ENCODE measurements at places on chromosomes 12 and 14. TPM values are rescaled to one million over a fixed set of nuclear protein-coding genes. Genes with fewer than 3 reads are reported as not detected.
A peak's percentile ranks its signal among the peaks of the same experiment; 100 is the strongest.

The SYCP3 gene
- total RNA-seq: not detected

The PLXNC1 gene
- 4.0 TPM for total RNA-seq

The COX8C gene
- not detected for total RNA-seq

The CFAP54 gene
- total RNA-seq: 0.51 TPM

GRCh38 chr12:49537752-49538509 lies 899 bp upstream of the KCNH3 start:
- no peak for DNase-seq

GRCh38 chr14:68546839-68547238 lies 246.0 kb downstream of the ZFP36L1 start:
- DNase-seq: peak; percentile 63

DNA sequence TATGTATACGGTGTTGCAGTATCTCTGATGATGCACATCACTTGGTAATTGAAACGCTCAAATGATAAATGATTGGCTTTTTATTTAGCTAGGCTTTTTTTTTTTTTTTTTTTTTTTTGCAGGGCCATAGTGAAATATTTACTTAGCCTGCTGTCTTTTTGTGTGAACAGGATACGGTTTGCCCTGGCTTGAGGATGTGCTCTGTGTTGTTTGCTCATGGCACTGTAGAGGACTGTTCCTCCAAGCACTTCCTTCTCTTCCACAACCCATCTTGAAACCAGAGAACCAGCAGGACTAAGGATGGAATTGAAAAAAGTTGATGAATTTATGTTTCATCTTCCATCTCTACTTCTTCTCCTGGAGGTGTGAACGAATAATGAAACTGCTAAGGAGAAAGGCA lies 15.5 kb upstream of the SSPN start:
- no peak for DNase-seq

- peak; percentile 23 for DNase-seq
Measured at GRCh38 chr14:54435500-54435981, 5.6 kb downstream of the CNIH1 start.

- DNase-seq: no peak
Measured at GRCh38 chr14:100484531-100485267, 102.5 kb downstream of the BEGAIN start.

DNA sequence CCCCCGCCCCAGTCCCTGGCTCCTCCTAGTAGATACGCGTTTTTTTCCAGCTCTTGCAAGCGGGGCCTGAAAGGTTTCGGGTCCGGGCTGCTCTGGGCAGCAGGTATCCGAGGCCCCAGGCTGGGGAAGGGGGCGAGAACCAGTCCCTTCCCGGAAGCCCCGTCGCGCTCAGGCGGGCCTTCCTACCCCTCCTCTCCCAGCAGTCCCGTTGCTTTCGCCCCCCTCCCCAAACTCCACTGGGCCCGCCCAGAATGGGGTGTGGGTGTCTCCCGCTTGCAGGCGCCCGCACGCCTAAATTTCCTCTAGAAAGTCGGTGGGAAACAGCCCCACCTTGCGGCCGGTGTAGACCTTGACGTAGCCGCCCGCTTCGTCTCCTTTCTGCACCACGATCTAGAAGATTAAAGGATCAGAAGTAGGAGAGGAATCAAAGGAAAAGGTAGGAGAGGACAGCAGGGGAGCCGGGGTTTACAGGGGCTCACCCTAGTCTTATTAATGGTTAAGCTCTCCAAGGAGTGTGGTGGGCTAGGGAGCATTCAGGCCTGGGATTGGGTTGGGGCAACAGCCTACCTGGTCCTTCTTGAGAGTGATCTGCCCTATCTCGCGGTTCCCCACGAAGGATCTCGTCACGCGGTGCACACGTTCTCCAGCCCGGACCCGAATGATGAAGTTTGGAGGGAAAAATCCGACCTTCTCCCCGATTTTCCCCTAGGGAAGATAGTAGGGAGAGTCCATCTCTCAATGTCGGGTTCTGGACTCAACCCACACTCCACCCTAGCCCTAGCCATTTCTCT lies 7.3 kb downstream of the STAC3 start:
- peak; percentile 78 for DNase-seq

DNA sequence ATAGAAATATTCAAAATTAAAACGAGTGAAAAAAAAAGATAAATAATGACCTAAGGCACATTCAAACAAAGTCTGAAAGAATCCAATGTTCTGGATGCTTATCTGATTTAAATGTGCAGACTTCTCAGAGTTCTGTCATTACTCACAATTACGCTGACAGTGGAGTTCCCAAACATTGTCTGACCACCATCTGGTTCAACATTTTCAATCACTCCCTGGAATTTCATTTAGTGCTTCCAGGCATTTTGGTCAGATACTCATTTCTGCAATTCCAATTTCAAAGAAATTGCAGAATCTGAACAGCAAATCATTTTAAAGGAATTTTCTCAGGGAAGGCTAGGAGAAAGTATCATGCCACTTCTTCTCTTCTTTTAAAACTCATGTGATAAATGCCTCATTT lies 398.2 kb upstream of the PDE3A start:
- DNase-seq: peak; percentile 26

DNA sequence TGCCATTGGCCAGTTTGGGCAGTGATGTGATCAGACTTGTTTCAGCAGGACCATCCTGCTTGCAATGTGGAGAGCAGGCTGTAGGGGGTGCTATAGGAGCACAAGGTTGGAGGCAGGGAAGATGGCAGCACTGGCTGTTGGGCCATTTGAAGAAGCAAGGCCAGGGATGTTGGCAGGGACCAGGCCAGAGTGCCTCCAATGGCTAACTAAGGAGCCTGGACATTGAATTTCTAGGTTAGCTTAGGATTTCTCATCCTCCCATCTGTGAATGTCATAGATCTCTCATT lies 23.5 kb downstream of the FGF23 start:
- peak; percentile 75 for DNase-seq

GRCh38 chr14:35825968-35826217 lies 245 bp upstream of the BRMS1L start:
- no peak for DNase-seq

- DNase-seq: peak; percentile 29
Measured at GRCh38 chr12:124687917-124688316, 120.5 kb upstream of the NCOR2 start.

DNA sequence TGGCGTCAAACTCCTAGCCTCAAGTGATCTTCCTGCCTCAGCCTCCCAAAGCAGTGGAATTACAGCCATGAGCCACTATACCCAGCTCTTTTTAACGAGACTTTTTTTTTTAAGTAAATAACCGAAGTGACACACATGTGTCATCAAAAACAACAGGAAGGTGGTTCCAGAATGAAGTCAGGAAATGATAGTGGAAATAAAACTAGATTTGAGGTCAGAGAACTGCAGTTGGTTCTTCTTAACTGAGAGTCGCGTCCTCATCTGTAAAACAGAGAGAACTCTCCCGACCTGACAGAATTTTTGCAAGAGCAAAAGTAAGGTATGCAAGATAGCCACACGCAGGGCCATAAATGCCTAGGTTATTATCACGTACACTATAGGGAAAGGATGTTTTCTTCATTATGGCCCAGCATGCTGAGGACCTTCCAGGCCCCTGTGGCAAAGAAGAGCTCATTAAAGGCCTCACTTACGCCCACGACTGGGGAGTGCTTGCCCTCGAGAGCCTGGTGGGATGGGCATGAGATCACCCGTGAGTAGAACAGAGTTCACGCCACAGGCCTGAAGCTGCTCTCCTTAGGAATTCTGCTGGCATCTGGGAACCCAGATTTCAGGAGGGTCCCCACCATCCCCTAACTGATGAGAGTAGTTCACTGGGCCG lies 67.2 kb downstream of the SCARB1 start:
- DNase-seq: peak; percentile 28

- DNase-seq: no peak
Measured at GRCh38 chr12:79016181-79016580, 151.6 kb downstream of the SYT1 start.
